ENCODE measurements at places on chromosomes 13 and 19. TPM values are rescaled to one million over a fixed set of nuclear protein-coding genes. Genes with fewer than 3 reads are reported as not detected.

TNNT1 gene
- not detected for total RNA-seq

ZNF738 gene
- total RNA-seq = 8.9 TPM

IL11 gene
- total RNA-seq = 0.27 TPM

PSG3 gene
- not detected for total RNA-seq

DNA sequence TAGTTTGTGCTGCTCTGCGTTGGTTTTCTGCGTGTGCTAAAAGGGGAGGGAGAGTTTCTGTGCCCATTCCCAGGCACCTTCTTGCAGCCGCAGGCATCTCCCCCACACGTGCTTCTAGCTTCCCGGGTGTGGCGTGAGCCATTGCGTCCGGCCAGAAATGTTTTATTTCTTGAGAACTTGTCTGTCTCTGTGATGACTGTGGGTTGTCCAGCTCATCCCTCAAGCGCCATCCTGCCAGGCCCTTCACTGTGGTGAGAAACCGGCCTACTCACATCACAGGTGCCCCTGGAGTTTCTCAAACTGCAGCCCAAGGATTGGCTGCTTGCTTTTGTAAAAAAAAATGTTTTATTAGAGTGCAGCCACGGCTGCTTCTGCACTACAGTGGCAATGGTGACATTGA lies 24.2 kb downstream of the EPN1 start:
- no peak for DNase-seq

DNA sequence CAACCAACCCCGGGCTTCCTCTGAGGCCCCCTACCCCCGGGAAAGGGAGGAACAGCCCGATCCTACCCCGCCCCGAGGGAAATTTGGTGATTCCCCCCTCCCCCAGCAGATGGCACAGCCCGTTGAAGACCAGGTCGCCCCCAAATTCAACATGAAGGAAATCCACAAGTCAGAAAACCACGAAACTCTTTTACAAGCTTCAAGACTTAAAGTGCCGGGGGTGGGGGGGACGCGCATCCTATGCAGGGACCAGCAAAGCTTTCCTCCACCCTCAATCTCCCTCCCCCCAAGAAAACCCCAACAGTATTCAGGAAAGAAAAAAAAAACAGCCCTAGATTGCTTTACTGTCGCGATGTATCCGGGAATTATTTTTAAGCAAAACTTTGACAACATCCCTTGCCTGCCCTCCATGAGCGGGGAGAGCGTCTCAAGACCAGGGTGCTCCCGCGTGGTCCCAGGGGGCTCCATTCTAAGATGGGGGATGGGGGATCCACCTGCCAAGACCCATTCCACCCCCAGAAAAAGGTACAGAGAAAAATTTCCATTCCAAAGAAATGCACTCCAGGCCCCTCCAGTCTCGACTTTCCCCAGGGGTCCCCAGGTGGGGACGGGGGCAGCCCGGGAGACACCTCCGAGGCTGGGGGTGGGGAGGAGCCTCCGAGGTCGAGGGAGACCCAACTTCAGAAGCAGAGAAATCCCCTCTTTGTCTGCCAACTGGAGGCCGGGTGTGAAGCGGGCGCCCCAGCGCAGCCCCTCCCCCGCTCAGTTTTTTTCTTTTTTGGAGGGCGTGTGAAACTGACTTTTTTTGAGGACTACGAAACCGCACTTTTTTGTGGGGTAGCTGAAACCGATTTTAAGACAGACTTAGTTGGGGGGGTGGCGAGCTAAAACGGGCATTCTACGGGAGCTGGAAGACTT lies 1.5 kb downstream of the TCF3 start:
- DNase-seq = peak; percentile 39

DNA sequence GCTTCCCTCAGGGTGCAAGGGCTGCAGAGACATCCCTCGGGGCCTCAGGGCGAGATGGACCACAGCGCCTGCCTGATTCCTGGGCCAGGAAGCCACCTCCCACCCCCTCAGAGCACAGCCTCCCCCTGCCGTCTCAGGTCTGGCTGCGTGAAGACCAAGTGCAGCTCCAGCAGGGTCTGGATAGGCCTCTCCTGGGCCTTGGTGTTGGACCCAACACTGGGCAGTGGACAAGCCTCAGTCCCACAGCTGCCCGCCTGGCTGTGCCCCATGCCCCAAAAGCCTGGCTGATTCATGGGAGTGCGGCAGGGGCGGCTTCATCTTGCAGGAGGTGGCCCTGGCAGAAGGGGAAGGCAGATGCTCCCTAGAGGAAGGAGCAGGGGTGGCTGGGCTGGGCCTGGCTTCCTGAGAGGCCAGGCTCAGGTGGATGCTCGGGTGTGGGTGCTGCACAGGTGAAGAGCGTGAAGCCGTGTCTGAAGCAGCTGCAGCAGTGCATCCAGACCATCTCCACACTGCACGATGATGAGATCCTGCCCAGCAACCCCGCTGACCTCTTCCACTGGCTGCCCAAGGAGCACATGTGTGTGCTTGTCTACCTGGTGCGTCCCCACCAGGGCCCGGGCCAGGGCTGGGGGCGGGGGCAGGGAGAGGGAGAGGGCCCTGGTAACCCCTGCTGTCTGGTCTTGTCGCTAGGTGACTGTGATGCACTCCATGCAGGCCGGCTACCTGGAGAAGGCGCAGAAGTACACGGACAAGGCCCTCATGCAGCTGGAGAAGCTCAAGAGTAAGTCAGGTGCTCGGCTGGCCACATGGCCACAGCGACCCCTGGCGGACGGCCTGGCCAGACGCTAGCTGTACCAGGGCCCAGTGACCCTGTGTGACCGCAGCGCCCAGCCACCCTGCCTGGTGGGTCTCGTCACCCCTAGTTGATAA lies 21.7 kb downstream of the MAU2 start:
- DNase-seq = no peak

- no peak for DNase-seq
Observed at GRCh38 chr13:78630511-78630910, 27.2 kb upstream of the POU4F1 start.

DNA sequence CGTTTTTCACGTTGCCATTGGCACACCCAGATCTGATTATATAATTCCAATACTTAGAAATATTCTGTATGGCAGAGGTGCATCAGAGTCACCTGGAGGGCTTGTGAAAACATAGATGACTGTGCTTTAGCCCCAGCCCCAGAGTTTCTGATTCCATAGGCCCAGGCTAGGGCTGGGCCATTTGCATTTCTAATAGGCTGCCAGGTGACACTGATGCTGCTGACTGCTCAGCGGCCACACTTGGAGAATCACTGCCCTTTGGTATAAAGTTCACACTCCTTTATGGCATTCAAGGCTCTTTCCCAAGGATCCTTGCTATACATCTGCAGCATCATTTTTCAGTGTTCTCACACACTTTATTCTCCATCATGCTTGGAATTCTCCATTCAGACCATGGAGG lies 137.1 kb downstream of the AKAP11 start:
- no peak for DNase-seq

- no peak for DNase-seq
Observed at GRCh38 chr13:50531917-50532899, 311.3 kb downstream of the DLEU7 start.

GRCh38 chr19:6279931-6280591 lies at the start of gene MLLT1:
MLLT1 (minus strand) TSS chr19:6279975; CDS start chr19:6279784, 191 bp downstream.
- peak; percentile 89 for DNase-seq

DNA sequence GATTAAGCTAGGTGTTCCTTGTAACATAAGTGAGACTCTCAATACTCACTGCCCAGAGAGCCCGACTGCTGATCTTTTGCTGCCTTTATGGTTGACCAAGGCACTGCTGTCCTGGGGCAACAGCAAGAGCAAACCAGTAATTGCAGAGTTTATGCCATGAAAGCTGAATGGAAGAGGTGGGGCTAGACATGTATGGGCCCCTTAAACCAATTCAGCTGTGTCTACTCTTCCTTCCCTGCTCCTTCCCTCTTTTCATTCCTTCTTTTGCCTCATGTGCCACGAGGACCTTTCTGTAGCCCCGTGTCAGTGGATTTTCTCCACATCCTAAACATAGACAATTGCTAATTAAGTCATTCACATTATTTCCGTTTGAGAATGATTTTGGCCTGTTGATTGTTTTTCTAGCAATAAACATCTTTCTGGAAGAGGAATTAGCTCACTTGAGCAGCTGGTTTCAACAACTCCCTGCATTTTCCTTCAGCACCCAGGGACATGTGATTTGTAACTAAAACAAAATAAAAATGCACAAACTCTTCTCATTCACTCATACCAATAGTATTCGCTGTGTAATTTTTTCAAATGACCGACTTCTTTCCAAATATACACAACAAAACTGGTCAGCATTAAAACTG lies 40.5 kb downstream of the RAP2A start:
- DNase-seq = no peak

DNA sequence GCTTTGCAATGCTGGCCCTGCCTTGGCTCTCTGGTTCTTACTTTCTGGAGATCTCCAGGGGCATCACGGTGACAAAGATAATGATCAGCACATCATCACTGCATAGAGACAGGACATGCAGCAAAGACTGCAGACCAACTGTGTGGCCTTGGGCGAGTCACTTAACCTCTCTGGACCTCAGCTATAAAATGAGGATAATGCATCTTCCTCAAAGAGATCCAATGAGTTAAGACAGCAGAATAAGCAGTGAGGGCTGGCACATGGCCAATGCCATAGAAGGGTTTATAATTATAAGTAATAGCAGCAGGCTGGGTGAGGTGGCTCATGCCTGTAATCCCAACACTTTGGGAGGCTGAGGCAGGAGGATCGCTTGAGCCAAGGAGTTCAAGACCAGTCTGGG lies 2.4 kb downstream of the MAG start:
- DNase-seq = no peak

DNA sequence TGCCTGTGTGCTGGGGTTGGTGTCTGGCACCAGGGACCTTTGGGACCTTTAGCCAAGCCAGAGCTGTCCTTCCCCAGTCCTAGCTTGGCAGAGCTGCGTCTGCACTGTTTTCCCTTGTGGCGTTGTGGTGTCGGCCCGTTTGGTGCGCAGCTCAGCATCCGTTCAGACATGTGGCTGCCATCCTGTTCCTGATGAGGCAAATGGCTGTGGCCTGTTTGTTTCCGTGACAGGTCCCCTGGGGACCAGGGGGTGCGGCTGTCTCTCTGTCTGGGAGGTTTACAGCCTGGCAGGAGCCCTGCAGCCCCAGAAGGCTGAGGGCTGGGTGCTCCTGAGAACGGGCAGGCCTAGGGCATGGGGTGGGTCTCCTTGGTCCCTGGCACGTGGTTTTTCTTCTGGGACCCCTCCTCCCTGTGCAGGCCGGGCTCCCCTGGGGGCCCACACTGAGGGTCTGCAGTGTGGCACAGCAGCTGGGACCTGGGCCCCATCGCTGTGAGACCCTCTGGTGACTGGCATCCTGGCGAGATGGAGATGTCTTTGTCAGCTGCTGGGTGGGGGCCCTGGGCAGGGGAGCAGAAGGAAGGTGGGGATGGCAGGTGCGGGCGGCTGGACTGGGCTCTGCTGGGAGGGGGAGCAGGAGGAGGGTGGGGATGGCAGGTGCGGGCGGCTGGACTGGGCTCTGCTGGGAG lies 4.0 kb downstream of the SPPL2B start:
- peak; percentile 80 for DNase-seq

GRCh38 chr19:15874821-15875474 lies 22.9 kb downstream of the CYP4F2 start:
- peak; percentile 57 for DNase-seq

- peak; percentile 65 for DNase-seq
Observed at GRCh38 chr19:38792250-38793111, 3.5 kb downstream of the LGALS7B start.

DNA sequence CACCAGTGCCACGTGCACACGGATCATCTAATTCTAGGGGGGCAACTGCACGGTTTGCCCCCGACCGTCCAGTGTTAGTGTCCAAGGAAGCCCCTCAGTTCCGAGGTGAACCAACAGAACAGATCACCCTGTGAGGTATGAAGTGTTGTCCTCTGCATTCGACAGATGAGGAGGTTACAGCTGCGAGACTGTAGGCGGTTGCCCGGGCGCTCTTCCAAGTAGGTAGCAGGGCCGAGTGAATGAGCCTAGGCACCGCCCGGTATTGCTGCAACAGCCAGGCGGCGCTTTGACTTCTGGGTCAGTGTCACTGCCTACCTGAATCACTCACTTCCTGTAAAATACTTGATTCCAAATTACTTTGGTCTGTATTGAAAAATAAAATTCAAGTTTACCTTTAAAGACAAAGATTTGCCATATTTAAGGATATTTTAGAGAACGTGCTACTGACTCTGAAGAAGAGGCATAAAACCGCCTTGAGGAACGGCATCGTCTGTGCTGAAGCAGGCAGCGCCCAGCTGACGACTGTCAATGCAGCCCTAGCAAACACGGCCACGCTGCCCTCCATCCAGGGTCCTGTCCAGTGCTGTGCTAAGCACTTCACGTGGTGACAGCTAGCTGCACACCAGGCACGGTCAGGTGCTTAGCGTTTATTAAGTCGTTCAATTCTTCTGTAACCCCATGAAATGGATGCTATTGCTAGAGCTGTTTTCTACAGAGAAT lies 19.3 kb upstream of the RASA3 start:
- DNase-seq = no peak

- no peak for DNase-seq
Observed at GRCh38 chr19:7739801-7740681, 7.3 kb downstream of the CD209 start.
